ENCODE measurements at places on chromosomes 3 and 15.

- DNase-seq, result no peak
These were observed 25.8 kb downstream of the SPSB4 start for GRCh38 chr3:141076797-141077571.

- DNase-seq, result no peak
These were observed 62.1 kb upstream of the XCR1 start for GRCh38 chr3:46089237-46090011.

GRCh38 chr15:55408012-55408928 lies at the start of the genes CCPG1 and PIERCE2:
TSS of gene CCPG1 (minus strand) at chr15:55408359. CDS start at chr15:55389424, 18,935 bp downstream.
TSS of gene PIERCE2 (plus strand) at chr15:55408495. CDS start at chr15:55408769, 274 bp downstream.
- peak; percentile 90 for DNase-seq

- DNase-seq, result no peak
These were observed 75.7 kb downstream of the EFL1 start for GRCh38 chr15:82186719-82187406.

DNA sequence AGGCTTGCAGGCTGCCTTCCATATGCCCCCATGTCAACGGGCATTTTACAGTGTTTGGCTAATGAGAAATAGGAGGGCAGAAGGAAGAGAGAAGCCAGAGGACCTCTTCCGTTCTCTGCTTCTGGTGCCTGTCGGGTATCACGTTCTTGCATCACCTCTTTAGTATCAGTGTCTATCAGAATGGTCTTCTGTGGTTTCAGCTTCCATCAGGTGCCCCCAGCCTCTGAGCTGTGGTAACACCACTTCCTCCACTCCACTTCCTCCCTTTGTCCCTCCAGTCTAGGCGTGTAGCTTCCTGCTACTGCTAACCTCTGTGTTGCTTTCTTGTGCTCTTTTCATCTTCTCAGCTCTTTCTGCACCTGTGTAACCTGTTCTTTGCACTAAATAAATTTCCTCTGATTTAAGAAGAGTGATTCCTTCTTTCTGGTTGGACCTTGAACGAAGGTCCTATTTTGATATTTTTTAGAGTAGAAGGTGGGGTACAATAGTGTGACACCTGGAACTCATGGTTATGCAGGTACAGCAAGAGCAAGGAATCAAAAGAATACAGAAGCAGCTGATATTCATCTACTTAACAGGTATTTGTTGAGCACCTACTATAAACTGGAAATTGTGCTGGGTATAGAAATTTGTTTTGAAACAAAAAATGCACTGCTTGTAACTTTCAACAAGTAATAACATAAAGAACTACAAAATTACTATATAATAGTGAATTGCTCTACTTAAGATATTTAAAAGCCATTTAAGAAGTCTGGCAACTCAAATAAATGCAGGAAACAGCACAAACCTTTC lies 27.4 kb upstream of the FOXB1 start:
- no peak for DNase-seq

DNA sequence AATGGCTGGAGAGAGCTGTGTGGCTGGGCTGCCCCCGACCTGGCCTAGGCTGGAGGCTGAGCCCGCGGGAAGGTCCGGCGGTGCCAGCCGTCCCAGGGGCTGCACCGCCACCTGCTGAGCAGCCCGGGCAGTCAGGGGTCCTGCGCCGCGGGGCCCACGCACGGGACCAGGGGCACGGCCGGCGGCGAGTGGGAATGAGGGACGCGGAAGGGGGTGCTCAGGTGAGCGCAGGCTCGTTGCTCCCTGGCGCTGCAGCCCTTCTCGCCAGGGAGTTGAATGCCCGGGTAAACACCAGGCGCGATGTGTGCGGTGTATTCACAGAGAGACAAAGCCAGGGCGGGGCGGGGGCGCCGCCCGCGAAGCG lies 666 bp upstream of the SEMA3F start:
- no peak for DNase-seq

DNA sequence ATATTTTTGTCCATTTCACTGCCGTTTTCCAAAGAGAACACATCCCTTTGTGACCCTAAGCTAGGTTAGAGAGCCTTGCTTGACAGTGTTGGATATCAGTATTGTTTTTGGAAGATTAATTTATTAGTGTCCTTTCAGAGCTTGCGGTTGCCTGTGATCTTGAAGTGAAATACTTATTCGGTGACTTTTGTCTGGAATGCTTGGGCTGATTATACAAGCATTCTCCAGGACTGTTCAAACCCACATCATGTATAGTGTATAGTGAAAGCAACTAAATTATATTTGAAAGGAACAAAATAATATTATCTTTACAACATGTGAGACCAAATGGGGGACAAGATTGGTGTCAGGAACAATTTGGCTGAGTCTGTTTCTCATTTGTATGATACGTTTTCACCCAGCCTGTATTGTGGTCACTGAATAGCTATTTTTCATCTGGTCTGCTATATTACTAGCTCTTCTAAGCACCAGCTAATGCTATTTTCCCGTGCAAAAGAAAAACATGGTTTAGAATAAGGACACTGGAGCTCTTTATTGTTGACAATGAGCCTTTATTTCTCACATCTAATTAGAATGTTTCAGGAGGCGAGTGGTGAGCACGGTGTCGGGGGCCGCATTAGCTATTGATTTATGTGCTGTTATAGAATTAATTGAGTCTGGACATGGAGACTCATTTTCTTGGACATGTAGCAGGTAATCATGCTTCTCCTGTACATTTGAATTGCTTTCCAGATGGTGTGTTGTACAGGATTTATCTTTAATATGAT lies 158.1 kb downstream of the APBA2 start:
- no peak for DNase-seq

DNA sequence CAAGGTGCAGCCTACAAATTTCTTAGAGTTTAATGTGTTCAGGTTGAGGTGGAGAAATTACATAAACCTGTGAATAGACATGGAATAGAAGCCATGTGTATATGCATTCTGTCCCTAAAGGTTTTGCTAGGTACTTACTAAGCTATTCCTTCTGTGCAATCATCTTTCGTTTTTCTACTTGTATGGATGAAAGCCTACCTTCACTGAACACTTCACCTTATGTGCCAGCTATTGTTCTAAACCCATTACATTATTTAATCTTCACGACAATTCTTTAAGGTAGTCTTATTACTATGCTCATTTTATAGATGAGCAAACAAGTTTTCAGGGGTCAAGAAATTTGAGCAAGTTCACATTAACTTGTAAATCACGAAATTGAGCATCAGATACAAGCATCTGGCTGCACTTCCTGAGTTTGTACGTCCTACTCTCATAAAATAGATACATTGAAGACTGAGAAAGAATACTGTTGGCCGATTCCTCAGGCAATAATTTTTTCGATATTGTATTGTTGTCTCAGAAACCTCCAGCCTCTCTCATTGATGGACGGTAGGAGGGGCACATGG lies 635 bp upstream of the RCN2 start:
- DNase-seq, result no peak
